ENCODE measurements at places on chromosomes 6 and 20.

GRCh38 chr20:63536241-63536977 is 767 bp downstream of the PTK6 start:
- DNase-seq: no peak

- DNase-seq: no peak
Measured at GRCh38 chr6:14082771-14083170, 34.8 kb upstream of the CD83 start.

DNA sequence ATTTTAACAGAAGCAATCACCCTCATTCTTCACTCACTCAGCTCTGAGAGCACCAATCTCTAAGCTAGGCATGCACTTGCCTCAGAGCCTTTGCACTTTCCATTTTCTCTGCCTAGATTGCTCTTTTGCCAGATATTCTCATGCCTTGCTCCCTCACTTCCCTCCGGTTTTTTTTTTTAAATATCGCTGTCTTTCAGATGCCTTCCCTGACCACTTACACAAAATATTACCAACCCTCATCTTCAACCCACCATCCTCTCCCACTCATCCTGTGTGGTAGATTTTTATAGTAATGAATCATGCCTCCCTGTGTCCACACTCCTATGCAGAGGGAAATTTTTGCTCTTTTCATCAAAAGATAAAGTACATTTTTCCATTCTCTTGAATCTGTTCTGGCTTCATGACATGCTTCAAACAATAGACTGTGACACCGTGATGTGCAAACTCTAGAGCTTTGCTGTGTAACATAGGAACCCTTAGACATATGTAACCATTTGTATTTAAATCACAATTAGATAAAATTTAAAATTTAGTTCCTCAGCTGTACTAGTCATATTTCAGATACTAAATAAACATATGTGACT is 437.1 kb downstream of the UTRN start:
- DNase-seq: no peak

DNA sequence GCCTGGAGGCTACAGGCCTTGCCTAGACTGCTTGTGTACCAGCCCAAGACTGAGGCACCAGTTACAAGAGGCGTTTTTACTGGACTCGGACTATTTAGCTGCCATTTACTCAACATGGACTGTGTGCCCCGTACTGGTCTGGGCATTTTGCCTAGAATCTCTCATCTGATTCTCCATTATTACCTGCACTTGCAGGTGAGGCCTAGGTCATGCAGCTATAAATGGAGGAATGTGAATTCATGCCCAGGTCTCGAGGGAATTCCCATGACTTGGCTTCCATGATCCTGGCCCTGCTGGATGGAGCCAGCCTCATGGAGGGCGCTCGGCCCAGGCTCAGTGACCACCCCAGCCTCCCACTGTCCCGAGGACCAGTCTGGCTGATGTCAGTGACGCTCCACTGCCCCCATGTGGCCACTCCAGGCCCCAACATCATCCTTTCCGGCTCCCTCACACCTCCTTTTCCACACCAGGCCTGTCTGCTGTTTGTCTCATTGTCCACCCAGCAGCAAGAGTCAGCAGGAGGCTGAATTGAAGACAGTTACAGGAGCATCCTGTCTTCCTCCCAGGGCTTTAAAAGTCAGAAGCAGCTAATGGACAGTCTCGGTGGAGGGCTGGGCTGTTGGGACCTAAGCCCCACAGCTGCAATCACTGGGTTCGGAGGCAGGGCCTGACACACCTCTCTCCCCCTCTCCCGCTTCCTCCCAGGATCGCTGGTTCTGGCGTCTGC is 8.7 kb downstream of the MMP24OS start:
- peak; percentile 61 for DNase-seq

All from immature natural killer cell (primary cell).